Aorta (tissue), 5 donors: ENCODE measurements at places on chromosomes 2 and 18. TPM values are rescaled to one million over a fixed set of nuclear protein-coding genes. Genes with fewer than 3 reads are reported as not detected.

The ARHGAP15 gene
- 14.8 TPM for total RNA-seq

The COL3A1 gene
- 673 TPM for total RNA-seq

The CLEC4F gene
- total RNA-seq: 0.72 TPM

The SGPP2 gene
- 0.54 TPM for total RNA-seq

The CERKL gene
- total RNA-seq: not detected

- H3K4me3 ChIP-seq: no peak overlapping the region
- no peak for DNase-seq
- no peaks in the 10 kb centered on the region for H3K4me1 ChIP-seq
- H3K27ac ChIP-seq: no peak overlapping the region
- H3K36me3 ChIP-seq: no peaks in the 10 kb centered on the region
These were observed 29.9 kb downstream of the LOXHD1 start for GRCh38 chr18:46627136-46627535.

DNA sequence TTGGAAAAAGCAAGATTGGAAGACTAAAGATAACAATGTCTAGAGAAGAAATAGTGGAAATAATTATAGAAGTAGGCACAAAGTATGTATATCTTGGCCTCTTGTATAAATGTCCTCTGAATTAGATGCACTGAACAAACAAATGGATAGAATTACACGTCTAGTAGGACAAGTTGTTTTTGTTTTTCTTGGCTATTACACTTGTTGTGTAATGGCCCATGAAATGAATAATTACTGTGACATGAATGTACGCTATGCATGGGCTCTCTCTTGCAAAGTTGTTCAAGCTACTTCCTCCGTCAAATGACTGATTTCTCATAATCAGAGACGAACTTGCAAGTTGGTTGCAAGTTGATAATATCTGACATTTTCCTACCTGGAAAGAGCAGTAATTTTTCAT is 126.2 kb downstream of the PDE1A start:
- H3K4me1 ChIP-seq: no peaks in the 10 kb centered on the region
- no peaks in the 10 kb centered on the region for H3K36me3 ChIP-seq
- DNase-seq: no peak
- H3K27ac ChIP-seq: no peak overlapping the region

DNA sequence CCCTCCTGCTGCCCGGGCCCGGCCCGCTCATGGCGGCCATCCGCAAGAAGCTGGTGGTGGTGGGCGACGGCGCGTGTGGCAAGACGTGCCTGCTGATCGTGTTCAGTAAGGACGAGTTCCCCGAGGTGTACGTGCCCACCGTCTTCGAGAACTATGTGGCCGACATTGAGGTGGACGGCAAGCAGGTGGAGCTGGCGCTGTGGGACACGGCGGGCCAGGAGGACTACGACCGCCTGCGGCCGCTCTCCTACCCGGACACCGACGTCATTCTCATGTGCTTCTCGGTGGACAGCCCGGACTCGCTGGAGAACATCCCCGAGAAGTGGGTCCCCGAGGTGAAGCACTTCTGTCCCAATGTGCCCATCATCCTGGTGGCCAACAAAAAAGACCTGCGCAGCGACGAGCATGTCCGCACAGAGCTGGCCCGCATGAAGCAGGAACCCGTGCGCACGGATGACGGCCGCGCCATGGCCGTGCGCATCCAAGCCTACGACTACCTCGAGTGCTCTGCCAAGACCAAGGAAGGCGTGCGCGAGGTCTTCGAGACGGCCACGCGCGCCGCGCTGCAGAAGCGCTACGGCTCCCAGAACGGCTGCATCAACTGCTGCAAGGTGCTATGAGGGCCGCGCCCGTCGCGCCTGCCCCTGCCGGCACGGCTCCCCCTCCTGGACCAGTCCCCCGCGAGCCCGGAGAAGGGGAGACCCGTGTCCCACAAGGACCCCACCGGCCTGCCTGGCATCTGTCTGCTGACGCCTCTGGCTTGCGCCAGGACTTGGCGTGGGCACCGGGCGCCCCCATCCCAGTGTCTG is 767 bp downstream of the RHOB start:
- peak; percentile 86 for DNase-seq
- H3K4me3 ChIP-seq: peak overlapping the region; percentile 73
- no peaks in the 10 kb centered on the region for H3K27me3 ChIP-seq
- H3K36me3 ChIP-seq: no peaks in the 10 kb centered on the region
- H3K27ac ChIP-seq: peak overlapping the region; percentile 83
- H3K4me1 ChIP-seq: no peaks in the 10 kb centered on the region

GRCh38 chr2:11995456-11995855 is 249.0 kb downstream of the LPIN1 start:
- no peaks in the 10 kb centered on the region for H3K27me3 ChIP-seq
- no peaks in the 10 kb centered on the region for H3K36me3 ChIP-seq
- no peak overlapping the region for H3K27ac ChIP-seq

- H3K27me3 ChIP-seq: no peaks in the 10 kb centered on the region
- H3K4me1 ChIP-seq: peaks cover 5% of the 10 kb centered on the region
- no peak for DNase-seq
- no peak overlapping the region for H3K4me3 ChIP-seq
- no peaks in the 10 kb centered on the region for H3K36me3 ChIP-seq
These were observed 270.1 kb downstream of the ETAA1 start for GRCh38 chr2:67667054-67667908.

DNA sequence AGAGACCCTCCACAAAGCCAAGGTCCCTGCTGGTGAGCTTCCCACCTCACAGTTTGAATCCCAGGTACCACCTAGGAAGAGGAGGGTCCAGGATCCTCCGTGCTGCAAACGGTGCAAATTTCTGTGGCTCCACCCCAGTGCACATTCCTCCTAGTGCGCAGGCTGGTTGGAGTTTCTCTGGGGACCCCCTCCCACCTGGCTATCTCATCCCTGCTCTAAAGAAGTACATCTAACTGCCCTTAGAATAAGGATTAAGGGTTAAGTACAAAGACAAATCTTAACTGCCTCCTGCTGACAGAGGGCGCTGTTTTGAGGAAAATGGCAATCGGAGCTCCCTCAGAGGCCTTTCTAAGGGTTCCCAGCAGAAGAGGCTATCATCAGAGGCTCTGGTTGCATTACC is 109.6 kb upstream of the FSIP2 start:
- H3K4me3 ChIP-seq: no peak overlapping the region
- no peaks in the 10 kb centered on the region for H3K4me1 ChIP-seq
- no peak for DNase-seq
- no peak overlapping the region for H3K27ac ChIP-seq

- no peaks in the 10 kb centered on the region for H3K36me3 ChIP-seq
- no peak overlapping the region for H3K27ac ChIP-seq
- H3K4me3 ChIP-seq: no peak overlapping the region
- no peaks in the 10 kb centered on the region for H3K27me3 ChIP-seq
- no peaks in the 10 kb centered on the region for H3K4me1 ChIP-seq
These were observed 495.7 kb upstream of the SMIM21 start for GRCh38 chr18:75923169-75923568.

GRCh38 chr2:226139759-226140158 is 659.9 kb downstream of the IRS1 start:
- no peaks in the 10 kb centered on the region for H3K36me3 ChIP-seq
- H3K4me3 ChIP-seq: no peak overlapping the region
- no peak for DNase-seq
